Central memory CD8-positive, alpha-beta T cell (primary cell): ENCODE measurements at places on chromosomes 5 and 9.
A peak's percentile ranks its signal among the peaks of the same experiment; 100 is the strongest.

DNA sequence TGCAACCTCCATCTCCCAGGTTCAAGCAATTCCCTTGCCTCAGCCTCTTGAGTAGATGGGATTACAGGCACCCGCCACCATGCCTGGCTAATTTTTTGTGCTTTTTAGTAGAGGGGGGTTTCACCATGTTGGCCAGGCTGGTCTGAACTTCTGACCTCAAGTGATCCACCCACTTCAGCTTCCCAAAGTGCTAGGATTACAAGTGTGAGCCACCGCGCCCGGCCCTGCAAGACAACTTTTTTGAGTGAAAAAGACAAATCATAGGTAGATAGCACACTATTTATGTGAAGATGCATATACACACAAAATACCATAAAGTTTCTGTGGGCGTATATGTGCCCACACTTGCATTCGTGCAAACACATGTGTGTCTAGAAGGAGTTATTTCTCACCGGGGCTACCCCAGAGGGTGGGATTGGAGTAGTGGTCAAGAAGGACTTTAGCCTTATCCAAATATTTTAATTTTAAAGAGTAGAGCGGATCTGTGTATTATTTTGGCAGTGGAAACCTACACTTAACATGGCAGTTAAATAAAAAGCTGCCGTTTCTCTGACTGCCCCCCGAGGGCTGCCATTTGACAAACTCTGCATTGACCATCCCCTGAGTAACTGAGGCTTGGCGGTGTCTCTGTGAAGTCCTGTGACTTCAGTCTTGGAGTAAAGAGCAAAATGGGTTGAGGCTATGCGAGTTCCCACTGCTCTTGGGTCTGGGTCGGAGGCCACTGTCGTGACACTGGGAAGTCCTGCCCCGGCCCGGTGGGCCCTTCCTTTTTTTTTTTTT lies 93.4 kb upstream of the PTCH1 start:
- no peak overlapping the region for H3K27ac ChIP-seq
- peaks cover 27% of the 10 kb centered on the region for H3K27me3 ChIP-seq
- no peaks in the 10 kb centered on the region for H3K4me1 ChIP-seq

- no peaks in the 10 kb centered on the region for H3K36me3 ChIP-seq
- DNase-seq = no peak
- H3K4me1 ChIP-seq = no peaks in the 10 kb centered on the region
- no peak overlapping the region for H3K27ac ChIP-seq
Observed at GRCh38 chr5:53874409-53874808, 314.0 kb downstream of the NDUFS4 start.

DNA sequence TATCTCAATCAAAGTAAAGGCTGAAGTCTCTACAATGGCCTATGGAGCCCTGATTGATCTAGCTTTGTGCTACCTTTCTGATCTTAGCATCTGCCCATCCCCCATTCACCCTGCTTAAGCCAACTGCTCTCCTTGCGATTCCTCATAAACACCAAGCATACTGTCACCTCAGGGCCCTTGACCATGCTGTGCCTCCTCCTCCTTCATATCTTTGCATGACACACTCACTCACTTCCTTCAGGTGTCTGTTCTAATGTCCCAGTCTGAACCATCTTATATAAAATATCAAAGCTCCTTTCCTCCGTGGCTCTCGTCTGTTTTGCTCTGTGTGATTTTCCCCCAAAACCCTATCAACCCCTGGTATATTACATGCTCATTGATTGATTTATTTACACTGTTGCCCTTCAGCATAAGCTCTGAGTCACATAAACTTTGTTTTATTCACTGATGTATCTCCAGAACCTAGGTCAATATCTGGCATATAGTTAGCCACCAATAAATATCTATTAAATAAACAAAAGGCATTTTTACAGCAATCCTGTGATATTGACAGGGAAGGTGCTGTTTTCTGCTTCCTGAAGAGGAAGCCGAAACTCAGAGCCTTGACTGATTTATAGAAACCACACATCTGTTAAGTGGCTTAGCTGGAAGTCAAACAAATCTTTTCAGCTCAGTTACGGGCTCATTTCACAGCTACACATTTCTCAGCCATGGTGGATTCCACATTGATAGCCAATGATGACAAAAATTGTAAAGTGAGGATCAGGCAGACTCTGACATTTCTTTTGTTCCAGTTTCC lies 103.6 kb downstream of the BOD1 start:
- peaks cover 35% of the 10 kb centered on the region for H3K27me3 ChIP-seq
- no peak for DNase-seq
- no peaks in the 10 kb centered on the region for H3K36me3 ChIP-seq
- H3K4me3 ChIP-seq = no peak overlapping the region

GRCh38 chr9:6525326-6526045 lies 112.5 kb downstream of the UHRF2 start:
- no peak overlapping the region for H3K27ac ChIP-seq
- no peaks in the 10 kb centered on the region for H3K4me1 ChIP-seq
- H3K36me3 ChIP-seq = peaks cover 6% of the 10 kb centered on the region
- no peak overlapping the region for H3K4me3 ChIP-seq
- no peaks in the 10 kb centered on the region for H3K27me3 ChIP-seq
- no peak for DNase-seq

DNA sequence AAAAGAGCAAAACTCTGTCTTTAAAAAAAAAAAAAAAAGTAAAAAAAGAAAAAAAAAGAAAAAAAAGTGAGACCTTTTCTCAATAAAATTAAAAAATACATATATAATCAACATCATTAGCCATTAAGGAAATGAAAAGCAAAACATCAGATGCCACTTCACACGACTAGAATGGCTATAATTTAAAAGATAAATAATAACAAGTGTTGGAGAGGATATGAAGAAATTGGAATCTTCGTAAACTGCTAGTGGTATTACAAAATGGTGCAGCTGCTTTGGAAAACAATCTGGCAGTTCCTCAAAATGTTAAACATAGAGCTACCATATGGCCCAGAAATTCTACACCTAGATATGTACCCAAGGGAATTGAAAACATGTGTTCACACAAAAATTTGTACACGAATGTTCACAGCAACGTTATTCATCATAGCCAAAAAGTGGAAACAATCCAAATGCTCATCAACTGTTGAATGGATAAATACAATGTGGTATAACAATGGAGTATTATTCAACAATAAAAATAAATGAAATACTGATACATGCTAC lies 45.3 kb upstream of the SIL1 start:
- peaks cover 6% of the 10 kb centered on the region for H3K4me1 ChIP-seq
- no peak overlapping the region for H3K4me3 ChIP-seq
- H3K27ac ChIP-seq = no peak overlapping the region
- no peak for DNase-seq
- H3K27me3 ChIP-seq = peaks cover 37% of the 10 kb centered on the region
- no peaks in the 10 kb centered on the region for H3K36me3 ChIP-seq

DNA sequence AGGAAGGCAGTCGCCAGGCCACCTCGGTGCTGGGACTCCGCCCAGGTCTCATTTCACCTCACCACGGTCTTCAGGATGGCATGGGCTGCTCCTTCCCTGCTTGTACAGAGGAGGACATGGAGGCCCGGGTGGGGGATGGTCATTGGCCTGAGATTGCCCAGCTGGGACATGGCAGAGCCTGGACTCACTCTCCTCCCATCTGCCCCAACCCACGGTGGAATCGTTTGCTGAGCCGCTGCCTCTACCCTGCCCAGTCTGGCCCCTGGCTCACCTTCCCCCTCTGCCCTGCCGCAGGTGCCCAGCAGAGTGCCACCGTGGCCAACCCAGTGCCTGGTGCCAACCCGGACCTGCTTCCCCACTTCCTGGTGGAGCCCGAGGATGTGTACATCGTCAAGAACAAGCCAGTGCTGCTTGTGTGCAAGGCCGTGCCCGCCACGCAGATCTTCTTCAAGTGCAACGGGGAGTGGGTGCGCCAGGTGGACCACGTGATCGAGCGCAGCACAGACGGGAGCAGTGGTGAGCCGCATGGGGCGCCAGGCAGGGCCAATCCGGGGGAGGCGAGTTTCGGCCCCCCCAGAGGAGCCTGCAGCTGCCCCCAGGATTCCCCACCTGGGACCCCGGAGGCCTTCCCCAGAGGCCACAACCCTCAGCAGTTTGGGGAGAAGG lies 36.7 kb downstream of the HK3 start:
- no peaks in the 10 kb centered on the region for H3K36me3 ChIP-seq
- peaks cover 70% of the 10 kb centered on the region for H3K27me3 ChIP-seq
- H3K27ac ChIP-seq = no peak overlapping the region
- H3K4me3 ChIP-seq = no peak overlapping the region
- no peak for DNase-seq

DNA sequence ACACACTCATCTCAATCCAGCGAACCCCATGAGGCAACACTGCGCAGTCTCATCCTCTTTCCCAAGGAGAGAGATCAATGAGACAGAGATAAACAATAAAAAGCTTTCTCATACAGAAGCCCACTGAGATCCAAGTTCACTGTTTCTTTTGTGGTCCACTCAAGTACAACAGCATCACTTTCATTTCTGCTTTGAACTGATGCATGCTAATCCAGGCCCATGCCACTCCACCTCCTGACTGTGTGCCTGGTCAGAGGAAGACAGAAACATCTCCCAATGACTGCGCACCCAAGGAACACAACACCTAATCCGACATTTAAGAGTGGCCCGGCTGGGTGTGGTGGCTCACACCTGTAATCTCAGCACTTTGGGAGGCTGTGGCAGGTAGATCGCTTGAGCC lies 104.0 kb downstream of the SERINC5 start:
- H3K4me3 ChIP-seq = peak overlapping the region; percentile 19
- H3K27ac ChIP-seq = no peak overlapping the region
- no peak for DNase-seq
- H3K27me3 ChIP-seq = no peaks in the 10 kb centered on the region
- peaks cover 15% of the 10 kb centered on the region for H3K4me1 ChIP-seq

DNA sequence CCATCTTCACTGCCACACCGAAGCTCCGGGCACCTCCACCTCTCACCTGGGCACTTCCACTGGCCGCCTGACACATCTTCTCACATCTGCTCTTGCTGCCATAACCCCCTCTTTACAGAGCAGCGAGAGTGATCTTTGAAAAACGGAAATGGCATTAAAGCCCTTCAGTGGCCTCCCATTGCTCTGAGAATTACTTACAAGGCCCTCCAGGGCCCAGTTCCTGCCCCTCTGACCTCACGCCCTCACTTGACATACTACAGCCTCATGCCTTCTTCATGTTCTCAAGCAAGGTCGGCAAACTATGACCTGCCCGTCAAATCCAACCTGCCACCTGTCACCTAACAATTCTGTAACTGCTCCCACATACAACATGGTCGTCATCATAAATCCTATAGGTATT lies 187.3 kb downstream of the NR3C1 start:
- peaks cover 72% of the 10 kb centered on the region for H3K4me1 ChIP-seq
- no peak overlapping the region for H3K4me3 ChIP-seq
- no peak for DNase-seq
- H3K27ac ChIP-seq = no peak overlapping the region

DNA sequence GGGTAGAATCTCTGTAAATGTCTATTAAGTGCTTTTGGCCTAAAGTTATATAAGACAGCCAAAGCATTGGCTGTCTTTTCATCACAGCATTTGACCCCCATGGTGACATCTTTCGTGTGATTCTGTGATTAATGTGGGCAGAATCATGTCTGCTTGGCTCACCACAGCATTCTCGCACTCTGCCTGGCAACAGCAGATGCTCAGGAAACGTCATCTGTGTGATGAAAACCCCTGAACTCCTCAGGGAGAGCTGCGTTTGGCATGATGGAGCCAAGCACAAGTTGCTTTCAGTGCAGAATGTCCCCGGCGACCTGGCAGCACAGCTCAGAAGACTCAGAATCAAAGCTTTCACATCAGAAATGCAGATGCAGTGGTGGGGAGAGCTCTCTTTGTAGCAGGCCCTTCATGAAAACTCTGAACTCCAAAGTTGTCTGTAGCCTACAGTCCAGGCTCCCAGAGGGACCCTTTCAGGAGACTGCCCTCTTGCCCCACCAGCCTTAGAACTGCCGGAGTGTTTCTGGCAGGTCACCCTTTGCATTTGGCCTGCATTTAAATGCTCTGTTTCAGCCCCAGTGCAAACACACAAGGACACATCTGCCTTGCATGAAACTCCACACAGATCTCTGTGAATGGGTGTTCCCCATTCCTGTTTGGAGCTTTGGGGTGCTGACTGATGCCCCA lies 155.6 kb upstream of the PANK3 start:
- peaks cover 23% of the 10 kb centered on the region for H3K27me3 ChIP-seq
- no peaks in the 10 kb centered on the region for H3K4me1 ChIP-seq
- H3K36me3 ChIP-seq = no peaks in the 10 kb centered on the region
- no peak overlapping the region for H3K4me3 ChIP-seq

- peaks cover 21% of the 10 kb centered on the region for H3K36me3 ChIP-seq
- H3K4me3 ChIP-seq = peak overlapping the region; percentile 96
- DNase-seq = no peak
- H3K27me3 ChIP-seq = peaks cover 10% of the 10 kb centered on the region
- H3K27ac ChIP-seq = peak overlapping the region; percentile 98
Observed at GRCh38 chr5:144169904-144170275, 569 bp downstream of the YIPF5 start.

GRCh38 chr5:127959152-127959764 lies 124.3 kb upstream of the SLC12A2 start:
- peaks cover 1% of the 10 kb centered on the region for H3K36me3 ChIP-seq
- H3K27me3 ChIP-seq = no peaks in the 10 kb centered on the region
- H3K27ac ChIP-seq = peak overlapping the region; percentile 67
- peaks cover 13% of the 10 kb centered on the region for H3K4me1 ChIP-seq
- no peak for DNase-seq

DNA sequence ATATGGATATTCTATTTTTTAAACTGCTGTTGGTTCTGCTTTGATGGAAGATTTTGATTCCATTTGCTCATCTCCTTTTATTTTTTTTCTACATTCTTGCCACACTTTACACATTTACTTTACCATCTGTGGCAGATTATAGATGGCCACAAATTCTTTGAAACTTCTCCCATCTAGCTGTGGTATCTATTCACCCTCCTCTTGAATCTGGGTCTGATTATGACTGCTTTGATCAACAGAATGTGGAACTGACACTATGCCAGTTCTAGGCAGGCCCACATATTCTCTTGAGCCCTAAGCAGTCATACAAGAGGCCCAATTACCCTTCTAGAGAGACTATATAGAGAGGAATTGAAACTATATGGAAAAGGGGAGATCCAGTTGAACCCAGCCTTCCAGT lies 439.0 kb upstream of the PTGER4 start:
- no peaks in the 10 kb centered on the region for H3K27me3 ChIP-seq
- DNase-seq = no peak
- H3K4me3 ChIP-seq = no peak overlapping the region
- no peaks in the 10 kb centered on the region for H3K4me1 ChIP-seq
- no peak overlapping the region for H3K27ac ChIP-seq

DNA sequence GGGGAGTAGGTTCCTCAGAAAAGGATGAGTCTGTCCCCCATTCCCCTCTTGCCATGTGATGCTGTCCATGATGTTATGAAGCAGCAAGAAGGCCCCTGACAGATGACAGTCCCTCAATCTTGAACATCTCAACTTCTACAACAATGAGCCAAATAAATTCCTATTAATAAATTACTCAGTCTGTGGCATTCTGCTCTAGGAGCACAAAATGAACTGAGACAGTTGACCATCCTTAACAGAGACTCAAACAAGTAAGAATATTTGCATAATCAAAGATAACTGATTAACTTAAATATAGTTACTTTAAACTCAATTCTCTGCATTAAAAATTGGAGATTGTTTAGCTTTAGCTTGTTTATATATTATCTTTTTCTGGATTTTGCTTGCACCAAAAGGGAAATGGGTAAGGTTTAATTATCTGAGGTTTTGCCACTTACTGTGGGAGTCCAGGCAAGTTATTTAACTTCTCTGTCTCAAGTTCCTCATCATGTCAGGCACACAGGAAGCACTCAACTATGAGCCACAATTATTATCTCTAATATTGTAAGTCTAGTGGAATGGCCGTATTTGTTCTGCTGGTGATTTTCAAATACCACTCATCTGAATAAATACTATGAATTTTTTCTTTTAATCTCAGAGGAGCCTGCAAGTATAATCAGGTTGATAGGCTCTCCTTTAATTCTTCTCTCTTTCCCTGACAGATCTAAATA lies 162.9 kb downstream of the TSSK1B start:
- DNase-seq = no peak
- H3K36me3 ChIP-seq = no peaks in the 10 kb centered on the region
- peaks cover 24% of the 10 kb centered on the region for H3K4me1 ChIP-seq
